Body of pancreas (tissue), 4 donors: ENCODE measurements at places on chromosomes 6 and 20. TPM values are rescaled to one million over a fixed set of nuclear protein-coding genes. Genes with fewer than 3 reads are reported as not detected.

DNA sequence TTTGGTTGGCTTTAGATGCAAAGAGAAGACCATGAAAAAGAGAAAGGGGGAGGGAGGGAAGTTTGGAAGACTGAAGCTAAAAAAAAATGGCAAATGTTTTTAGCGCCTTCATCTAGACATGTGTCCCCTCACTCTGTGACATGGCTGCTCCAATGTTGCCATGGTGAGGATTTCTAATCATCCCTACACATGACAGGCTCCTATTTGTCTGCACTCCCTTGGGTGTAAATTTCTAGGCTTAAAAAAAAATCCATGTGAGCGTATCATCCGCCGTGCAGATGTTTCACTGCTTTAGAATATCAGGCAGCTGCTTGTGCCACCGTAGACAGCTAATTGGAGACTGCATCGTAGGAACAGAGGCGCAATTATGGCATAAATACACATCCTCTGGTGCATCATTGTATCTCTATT, 761.1 kb upstream of the MMS22L start:
- no peak overlapping the region for H3K4me3 ChIP-seq
- no peaks in the 10 kb centered on the region for H3K4me1 ChIP-seq
- H3K36me3 ChIP-seq, result no peaks in the 10 kb centered on the region
- H3K27me3 ChIP-seq, result no peaks in the 10 kb centered on the region
- no peak for DNase-seq

DNA sequence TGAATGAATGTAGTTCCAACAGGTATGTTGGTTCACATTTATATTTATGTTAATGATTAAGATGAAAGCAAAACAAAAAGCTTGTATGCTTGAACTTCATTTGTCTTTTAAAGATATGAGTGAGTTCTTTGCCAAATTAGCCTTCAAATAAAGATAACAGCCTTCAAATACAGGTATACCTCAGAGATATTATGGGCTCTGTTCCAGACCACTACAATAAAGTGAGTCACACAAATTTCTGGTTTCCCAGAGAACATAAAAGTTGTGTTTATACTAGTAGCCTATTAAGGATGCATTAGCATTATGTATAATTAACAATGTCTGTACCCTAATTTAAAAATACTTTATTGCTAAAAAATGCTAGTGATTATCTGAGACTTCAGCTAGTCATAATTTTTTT, 245.3 kb upstream of the MAN1A1 start:
- DNase-seq, result no peak
- H3K27me3 ChIP-seq, result no peaks in the 10 kb centered on the region
- no peak overlapping the region for H3K27ac ChIP-seq
- no peaks in the 10 kb centered on the region for H3K36me3 ChIP-seq
- no peak overlapping the region for H3K4me3 ChIP-seq
- peaks cover 10% of the 10 kb centered on the region for H3K4me1 ChIP-seq

- H3K27ac ChIP-seq, result no peak overlapping the region
- no peaks in the 10 kb centered on the region for H3K27me3 ChIP-seq
These were observed 148.3 kb upstream of the RPS6KA2 start for GRCh38 chr6:166775180-166775922.

DNA sequence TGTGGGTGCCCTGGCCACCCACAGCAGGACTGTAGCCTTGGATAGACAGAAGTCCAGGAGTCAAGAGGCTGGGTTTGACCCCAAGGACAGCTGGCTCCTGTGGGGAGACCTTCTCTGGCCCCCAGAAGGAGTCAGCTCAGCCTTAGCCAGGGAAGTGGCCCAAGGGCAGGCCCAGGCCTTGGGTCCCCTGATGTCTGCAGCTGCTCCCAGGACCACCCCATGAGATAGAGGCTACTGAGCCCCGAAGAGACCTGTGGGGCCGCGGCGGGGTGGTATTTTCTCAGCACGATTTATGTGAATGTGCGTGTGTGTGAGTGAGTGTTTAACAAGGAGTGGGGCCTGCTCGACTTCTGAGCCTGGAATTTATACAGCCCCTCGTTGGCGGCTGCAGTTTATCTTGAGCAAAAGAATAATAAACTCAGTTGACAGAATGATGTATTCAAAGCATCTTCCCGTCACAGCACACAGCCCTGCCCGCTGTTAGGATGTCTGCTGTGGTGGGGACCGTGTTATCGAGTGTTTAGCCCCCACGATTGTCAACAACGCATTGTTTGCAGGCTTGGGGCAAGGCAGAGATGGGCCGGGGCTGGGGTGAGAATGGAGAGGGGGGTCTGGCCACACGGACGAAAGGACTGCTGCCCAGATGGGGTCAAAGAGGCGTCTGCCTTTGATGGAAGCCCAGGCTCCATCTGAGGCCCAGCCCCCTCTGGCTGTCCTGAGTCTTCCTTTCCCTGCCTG, 163.3 kb downstream of the VEGFA start:
- DNase-seq, result no peak
- H3K27me3 ChIP-seq, result no peaks in the 10 kb centered on the region
- H3K4me1 ChIP-seq, result peaks cover 7% of the 10 kb centered on the region
- no peak overlapping the region for H3K27ac ChIP-seq

DNA sequence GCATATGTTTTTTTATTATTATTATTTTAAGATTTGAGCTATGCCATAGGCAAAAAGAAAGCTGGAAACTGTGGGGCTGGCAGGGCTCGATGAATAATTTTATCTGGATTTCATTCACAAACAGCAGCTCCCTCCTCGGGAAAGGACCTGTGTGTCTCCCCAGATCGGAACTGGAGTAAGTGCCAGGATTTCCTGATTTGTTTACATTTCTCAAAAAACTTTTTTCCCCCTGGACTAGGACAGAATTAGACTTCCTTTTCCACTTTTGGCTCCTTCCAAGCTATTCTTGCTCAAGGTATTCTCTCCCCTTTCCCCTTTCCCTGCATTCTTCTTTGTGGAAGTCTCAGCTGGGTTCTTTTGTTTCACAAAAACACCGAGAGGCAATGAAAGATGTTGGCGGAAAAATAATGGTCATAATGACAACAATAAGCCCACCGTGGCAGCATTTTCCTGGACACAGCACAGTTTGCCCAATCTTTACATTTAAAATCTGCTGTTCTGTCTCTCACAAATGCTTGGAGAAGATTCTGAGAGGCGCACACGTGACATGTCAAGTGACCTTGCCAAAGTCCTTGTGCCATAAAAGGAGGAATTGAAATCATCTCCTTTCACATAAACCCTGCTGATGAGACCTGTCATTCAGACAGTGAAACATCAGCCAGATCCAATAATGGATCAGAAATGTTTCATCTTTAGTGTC, 85.8 kb upstream of the PREP start:
- no peak overlapping the region for H3K27ac ChIP-seq
- H3K4me1 ChIP-seq, result no peaks in the 10 kb centered on the region
- no peaks in the 10 kb centered on the region for H3K27me3 ChIP-seq
- DNase-seq, result no peak

GRCh38 chr6:56255349-56255748, 8.0 kb upstream of the COL21A1 start:
- H3K36me3 ChIP-seq, result no peaks in the 10 kb centered on the region
- H3K4me3 ChIP-seq, result no peak overlapping the region
- no peaks in the 10 kb centered on the region for H3K4me1 ChIP-seq
- no peaks in the 10 kb centered on the region for H3K27me3 ChIP-seq
- no peak for DNase-seq
- no peak overlapping the region for H3K27ac ChIP-seq

DNA sequence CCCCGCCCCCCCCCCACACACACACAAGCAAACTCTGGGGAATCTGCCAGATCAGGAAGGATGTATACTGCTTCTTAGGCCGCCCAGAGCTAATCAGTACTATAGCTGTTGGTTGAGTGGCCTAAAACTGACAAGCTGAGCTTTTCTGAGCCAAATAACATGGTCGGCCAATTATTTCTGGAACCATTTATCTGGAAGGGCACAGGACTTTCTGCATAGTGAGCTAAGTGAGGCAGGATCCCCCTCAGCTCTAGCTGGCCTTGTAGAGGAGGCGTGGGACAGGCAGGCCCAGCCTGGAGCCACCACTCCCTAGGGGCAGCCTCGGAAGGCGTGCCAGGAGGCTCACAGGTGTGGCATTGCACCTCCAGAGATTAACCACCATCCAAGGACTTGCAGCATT, 200.1 kb downstream of the TMEM242 start:
- H3K4me1 ChIP-seq, result no peaks in the 10 kb centered on the region
- no peaks in the 10 kb centered on the region for H3K36me3 ChIP-seq
- no peak overlapping the region for H3K27ac ChIP-seq
- no peak overlapping the region for H3K4me3 ChIP-seq
- H3K27me3 ChIP-seq, result no peaks in the 10 kb centered on the region

- H3K36me3 ChIP-seq, result no peaks in the 10 kb centered on the region
- peaks cover 87% of the 10 kb centered on the region for H3K4me1 ChIP-seq
- no peak for DNase-seq
- peak overlapping the region; percentile 28 for H3K27ac ChIP-seq
These were observed 28.1 kb downstream of the ARHGAP18 start for GRCh38 chr6:129681913-129682205.

DNA sequence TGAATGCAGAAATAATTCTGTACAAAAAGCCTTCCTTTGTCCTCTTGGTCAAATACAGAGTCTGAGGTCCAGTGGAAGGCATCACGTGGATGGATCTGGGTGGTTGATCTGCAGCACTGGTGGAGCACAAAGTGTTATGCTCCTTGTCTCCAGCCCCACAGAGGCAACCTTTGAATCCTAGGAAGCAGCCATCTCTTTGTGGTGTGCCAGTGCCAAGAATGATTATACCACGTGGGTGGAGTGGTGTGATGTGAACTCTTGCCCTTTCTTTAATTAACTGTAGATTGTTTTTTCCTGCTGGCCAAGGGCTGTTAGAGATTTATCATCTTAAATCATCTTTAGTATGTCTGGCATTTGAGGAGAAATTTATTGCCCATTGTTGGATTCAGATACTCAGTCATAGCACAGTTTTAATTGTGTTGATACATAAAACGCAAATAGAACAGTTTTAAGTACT, 31.1 kb downstream of the NCOA7 start:
- H3K27ac ChIP-seq, result peak overlapping the region; percentile 12
- DNase-seq, result peak; percentile 26
- H3K4me3 ChIP-seq, result no peak overlapping the region
- no peaks in the 10 kb centered on the region for H3K36me3 ChIP-seq
- H3K4me1 ChIP-seq, result peaks cover 68% of the 10 kb centered on the region

DNA sequence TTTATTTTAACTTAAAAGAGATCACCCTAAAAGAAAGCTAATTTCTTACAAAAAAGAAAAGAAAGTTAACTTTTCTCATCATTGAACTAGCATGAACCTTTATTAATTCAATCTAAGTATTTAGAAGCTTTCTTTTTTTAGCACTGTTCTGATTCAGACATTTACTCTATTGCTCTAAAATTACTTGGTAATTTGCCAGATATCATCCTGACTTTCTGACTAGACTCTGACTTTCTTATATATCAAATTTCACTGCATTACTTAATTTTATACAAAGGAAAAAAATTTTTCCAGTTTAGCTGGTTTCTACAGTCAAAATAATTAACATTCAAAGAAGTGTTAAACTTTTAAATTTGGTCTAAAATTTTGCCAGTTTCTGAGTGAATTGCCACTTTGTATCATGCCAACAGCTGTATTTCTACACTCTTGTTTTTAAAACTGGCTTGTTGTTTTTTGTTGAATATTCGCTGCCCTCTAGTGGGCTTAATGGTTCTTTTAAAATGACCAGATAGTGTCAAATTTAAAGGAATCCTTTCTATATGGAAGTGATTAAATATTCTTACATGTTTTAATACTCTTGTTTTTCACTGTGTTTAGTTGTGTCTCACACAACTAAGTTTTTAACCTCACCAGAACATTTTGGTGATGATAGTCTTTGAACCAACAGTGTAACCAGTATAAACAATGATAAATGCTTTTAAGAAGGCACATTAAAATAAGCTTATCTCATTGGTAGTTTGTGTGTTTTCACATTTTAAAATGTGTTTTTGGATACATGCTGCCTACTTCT, 102.0 kb downstream of the POPDC3 start:
- H3K27me3 ChIP-seq, result no peaks in the 10 kb centered on the region
- no peak overlapping the region for H3K4me3 ChIP-seq
- no peaks in the 10 kb centered on the region for H3K4me1 ChIP-seq
- DNase-seq, result no peak
- H3K36me3 ChIP-seq, result no peaks in the 10 kb centered on the region
- H3K27ac ChIP-seq, result no peak overlapping the region

GRCh38 chr6:132142768-132143167, 191.6 kb upstream of the CCN2 start:
- H3K4me1 ChIP-seq, result no peaks in the 10 kb centered on the region
- DNase-seq, result no peak
- no peaks in the 10 kb centered on the region for H3K27me3 ChIP-seq
- no peak overlapping the region for H3K27ac ChIP-seq

DNA sequence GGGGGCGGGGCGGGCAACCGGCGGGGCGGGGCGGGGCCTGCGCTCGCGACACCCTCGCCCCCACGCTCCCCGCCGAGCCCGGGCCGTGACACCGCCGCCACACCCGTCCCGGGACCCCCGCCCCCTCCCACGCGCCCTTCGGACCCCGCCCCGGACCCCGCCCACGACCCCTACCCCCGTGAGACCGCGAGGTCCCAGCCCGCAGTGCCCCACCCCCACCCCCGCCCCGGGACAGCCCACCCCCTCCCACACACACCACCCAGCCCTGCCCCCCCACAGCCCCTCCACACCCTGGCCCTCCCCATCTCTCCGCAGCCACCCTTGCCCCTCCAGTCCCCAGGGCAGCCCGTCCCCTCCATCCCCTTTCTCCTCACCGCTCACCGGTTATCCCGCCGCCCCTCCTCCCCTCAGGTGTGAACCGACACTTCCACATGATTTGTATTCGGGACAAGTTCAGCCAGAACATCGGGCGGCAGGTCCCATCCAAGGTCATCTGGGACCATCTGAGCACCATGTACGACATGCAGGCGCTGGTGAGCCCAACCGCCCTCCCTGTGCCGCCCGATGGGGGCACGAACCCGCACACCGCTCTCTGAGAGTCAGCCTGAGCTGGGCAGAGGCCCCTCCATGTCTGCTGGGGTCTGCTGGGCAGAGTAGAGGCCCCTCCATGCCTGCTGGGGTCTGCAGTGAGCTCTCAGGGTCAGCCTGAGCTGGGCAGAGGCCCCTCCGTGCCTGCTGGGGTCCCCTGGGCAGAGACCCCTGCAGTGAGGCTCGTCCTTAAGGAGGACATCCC, 622 bp downstream of the MRGBP start:
- DNase-seq, result peak; percentile 44
- peaks cover 29% of the 10 kb centered on the region for H3K4me1 ChIP-seq
- H3K27ac ChIP-seq, result peak overlapping the region; percentile 79
- H3K36me3 ChIP-seq, result peaks cover 13% of the 10 kb centered on the region
- H3K4me3 ChIP-seq, result no peak overlapping the region
- no peaks in the 10 kb centered on the region for H3K27me3 ChIP-seq

The RIMS4 gene
- 0.26 TPM for total RNA-seq

The PTGIS gene
- total RNA-seq, result 9.9 TPM

The MMP24 gene
- 3.0 TPM for total RNA-seq

The VAPB gene
- total RNA-seq, result 10.5 TPM

The SLC17A1 gene
- not detected for total RNA-seq

The ATF6B gene
- total RNA-seq, result 32.3 TPM
